ENCODE measurements at places on chromosomes 3 and 15.

GRCh38 chr15:57118013-57118799 lies 199.8 kb downstream of the TCF12 start:
- DNase-seq: no peak

DNA sequence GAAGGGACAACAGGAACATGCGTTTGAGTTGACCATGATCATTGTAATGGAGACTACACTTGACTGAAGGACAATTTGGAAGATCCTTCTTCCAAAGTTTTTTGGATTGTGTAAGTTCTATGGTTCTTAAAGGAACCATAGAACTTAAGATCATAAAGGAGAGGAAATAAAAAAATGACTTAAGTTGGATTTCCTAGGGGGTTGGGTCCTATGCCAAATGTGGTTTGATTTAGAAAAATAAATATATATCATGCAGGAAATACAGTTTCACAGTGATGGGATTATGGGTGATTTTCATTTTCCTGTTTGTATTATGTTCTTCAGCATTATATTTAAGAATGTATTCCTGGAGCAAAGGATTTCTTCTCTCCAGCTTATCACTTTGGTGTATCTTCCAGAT lies 305.5 kb upstream of the DPH6 start:
- no peak for DNase-seq

DNA sequence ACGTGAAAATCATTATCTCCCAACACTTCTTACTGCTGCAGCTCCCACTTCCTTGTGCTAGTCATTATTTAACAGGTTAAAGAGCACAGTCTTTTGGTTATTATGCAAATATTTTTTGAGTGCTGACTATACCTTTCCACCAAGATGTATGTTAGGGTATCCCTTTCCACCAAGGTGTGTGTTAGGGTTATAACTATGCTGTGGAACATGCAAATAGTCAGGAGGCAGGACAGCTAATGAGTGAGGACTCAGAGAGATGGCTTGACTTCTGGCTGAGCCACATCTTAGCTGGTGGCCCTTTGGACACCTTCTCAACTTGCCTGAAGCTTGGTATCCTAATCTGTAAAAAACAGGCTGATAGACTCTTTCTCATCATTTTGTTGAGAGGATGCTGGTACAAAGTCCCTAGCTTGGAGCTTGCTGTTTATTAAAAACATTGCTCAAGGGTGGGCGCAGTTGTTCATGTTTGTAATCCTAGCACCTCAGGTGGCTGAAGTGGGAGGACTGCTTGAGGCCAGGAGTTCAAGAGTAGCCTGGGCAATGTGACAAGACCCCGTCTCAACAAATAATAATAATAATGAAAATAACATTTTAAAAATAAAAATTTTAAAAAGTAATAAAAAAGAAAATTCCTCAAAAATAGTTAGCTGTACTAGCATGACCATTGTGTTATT lies 160.5 kb upstream of the ADAMTS9 start:
- no peak for DNase-seq

GRCh38 chr3:149572796-149573414 lies 84.9 kb downstream of the WWTR1 start:
- no peak for DNase-seq

DNA sequence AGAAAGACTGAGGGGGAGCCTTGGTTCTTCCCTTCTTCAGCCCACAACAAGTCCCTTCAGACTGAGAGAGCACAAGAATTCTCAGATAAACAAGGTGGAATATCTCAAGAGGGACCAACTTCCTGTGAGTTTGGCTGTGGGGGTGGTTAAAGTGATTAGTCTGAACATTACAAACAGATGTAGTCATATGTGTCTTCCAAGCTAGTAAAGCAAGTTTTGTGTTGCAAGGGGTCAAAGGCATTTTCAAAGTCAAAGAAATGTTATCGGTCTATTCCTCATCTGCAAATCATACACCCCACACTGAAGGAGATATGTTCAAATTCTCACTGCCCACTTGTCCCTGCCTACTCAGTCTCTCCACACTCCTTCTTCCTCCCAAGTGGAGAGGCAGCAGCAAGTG lies 242.5 kb downstream of the FAM43A start:
- DNase-seq: no peak

DNA sequence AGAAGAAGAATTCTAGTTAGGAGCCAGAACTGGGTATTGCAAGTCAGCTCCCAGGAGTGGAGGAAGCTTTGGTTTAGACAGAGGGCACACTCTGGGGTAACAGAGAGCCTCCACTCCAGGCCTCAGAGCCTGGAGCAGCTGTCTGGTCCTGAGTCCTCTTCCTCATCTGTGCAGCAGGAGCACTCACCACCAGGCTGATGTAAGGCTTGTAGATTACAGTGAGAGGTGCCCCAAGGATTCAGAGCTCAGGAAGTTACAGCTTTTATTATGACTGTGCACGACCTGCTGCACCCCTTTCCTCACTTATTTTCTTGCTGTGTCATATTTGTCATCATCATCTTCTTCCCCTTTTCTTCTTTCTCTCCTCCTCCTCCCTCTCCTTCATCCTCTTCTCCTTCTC lies 210.4 kb downstream of the ATP10A start:
- DNase-seq: no peak

- DNase-seq: no peak
These were observed 66.1 kb upstream of the MEX3B start for GRCh38 chr15:82111918-82112317.

GRCh38 chr3:95474338-95474737 lies 1340.1 kb upstream of the EPHA6 start:
- no peak for DNase-seq

Data from activated CD4-positive, CD25-positive, alpha-beta regulatory T cell (primary cell).